ENCODE measurements at places on chromosomes 7 and 10.

- no peak for DNase-seq
Observed at GRCh38 chr10:107834706-107835105, 670.2 kb upstream of the SORCS1 start.

DNA sequence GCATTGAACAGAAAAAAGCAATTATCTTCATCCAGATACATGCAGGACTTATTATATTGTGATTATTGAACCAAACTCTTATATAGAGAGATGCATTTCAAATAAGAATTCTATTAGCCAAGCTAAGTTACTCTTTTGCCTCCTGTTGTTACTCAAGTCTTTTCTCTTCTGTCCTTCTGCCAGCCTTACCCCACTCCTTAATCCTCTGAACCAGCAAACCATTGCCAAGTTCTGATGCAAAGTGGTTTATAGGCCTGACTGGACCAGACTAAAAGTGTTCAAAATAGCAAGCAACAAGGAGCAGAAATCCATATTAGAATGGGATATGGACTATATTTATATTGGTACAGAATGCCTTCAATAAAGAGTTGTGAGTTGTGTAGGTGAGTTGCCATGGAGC lies 2.2 kb upstream of the SLC26A4 start:
- no peak for DNase-seq

DNA sequence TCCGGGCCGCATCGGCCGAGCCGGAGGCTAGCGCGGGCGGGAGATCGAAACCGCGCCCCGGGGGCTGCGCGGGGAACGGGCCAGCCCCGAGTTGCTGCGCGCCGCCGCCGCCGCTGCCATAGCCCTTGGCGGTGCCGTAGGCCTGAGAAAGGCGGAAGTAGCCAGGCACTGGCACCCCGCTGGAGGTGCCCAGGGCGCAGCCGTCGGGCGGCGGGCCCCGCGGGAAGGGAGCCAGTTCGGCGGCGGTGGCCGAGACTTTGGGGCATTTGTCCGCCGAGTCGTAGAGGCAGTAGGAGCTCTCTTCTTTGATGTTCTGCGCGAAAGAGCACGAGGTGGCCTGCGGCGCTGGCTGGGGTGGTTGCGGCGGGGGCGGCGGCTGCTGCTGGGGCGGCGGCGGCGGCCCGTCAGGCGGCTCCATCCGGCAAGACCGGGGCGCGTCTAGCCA lies 587 bp downstream of the HOXA10 start:
- no peak for DNase-seq

- DNase-seq, result peak; percentile 71
Observed at GRCh38 chr10:109883859-109884771, 39.2 kb downstream of the XPNPEP1 start.

DNA sequence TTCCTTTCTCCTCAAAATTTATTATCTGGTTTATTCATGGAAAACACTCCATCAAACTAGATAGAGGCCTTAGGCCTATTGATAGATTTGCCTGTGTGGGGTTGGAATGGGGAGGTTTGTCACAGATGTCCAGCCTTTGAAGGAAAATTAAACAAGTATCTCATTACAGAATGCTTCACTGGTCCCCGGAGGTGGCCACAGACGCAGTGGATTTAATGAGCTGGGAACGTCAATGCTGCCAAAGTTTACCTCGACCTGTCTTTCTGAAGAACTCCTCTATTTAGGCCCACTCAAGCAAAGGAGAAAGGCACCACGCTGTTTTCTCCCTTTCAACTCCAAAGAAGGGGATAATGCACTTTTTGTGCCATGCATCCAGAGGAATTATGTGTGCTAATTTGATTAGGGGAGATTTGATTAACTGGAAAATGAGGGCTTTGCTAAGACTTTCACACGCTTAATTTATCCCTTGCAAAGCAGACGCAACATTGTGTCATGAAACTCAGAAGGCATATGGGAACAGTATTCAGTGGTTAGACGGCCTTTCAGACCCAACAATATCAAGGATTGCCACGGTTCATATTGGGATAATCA lies 558.8 kb upstream of the GALNT17 start:
- no peak for DNase-seq

DNA sequence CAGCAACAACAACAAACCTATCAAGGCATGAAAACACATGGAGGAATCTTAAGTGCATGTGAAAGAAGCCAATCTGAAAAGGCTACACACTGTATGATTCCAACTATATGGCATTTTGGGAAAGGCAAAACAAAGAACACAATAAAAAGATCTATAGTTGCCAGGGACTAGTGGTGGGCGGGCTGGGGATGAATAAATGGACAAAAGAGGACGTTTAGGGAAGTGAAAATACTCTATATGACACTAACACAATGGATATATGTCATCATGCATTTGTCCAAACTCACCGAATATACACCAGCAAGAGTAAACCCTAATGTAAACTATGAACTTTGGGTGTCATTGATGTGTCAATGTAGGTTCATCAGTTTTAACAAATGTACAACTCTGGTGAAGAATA lies 89.1 kb downstream of the SEMA3E start:
- DNase-seq, result no peak
